Stimulated activated CD4-positive, alpha-beta T cell treated with anti-CD3 and anti-CD28 coated beads, Interleukin-1b, Interleukin-23, amount 100 ng/mL, for 24 hours (primary cell): ENCODE measurements at places on chromosomes 1 and 21.

GRCh38 chr1:204960306-204961125 is 82.5 kb upstream of the CNTN2 start:
- no peak for DNase-seq

DNA sequence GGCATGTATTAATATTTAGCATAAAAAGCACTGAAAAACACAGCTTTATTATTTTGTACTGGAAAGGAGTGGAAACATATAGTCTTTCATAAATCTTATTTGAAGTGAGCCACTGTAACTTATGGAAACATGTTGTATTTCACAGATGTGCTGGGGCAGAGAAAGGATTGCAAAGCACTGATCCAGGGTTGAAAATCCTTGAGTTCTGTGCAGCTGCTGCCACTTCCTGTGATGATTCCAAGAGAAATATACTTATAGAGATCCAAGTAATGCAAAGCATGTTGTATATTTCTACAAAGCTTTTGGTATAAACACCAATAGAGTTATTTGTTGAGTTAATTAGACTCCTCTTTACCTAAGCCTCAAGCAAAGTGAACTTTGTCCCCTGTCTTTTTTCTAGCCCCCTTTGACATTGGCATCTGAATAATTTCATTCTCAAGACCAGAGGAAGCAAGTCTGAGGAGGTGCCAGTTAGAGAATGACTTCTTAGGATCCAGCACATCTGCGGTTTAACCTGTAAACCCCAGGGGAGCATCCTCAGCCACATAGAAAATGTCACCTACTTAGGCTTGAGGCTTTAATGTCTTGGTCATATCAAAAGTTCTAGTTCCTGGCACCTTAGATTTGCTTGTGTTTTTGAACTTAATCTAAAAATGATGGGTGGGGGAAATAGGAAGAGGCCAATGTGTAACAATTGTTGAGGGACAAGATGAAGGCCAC is 173.3 kb downstream of the FASLG start:
- no peak for DNase-seq

DNA sequence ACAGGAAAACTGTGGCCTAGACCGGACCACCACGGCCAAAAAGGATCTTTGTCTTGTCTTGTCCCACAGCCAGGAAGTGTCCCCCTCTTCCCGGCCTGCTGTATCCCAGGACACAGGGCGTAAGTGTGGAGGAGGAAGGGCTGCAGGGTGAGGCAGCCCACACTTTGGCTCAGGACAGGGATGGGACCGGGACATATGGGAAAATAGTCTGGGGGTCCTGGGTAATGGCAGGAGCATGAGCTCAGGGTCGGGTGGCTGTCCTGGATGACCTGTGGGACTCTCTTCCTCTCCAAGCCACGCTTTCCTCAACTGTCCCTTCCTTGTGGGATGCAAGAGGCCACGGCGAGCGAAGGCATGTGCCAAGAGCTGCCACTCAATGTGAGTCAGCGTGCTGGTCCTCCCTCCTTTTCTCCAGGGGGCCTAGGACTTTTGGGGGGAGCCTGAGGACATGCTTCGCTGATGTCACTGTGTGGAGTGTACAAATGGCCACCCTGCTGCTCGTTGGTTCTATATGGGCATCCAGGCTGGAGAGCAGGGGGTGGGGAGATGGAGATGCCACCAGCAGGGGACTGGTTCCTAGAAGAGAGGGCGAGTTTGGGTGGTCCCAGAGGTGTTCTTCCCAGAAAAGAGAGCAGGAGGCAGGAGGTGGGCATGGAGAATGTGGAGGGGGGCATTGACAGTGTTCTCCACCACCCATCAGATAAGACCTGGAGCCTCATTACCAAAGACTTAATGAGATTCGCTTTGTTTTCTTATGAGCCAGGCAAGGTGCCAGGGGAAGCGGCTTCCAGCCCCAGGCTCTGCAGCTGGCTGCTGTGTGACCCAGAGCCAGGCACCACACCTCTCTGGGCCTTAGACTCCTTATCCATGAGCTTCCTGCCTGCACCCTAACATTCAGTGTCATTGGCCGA is 11.5 kb upstream of the PADI1 start:
- DNase-seq: no peak

- no peak for DNase-seq
Measured at GRCh38 chr1:212637902-212638301, 29.3 kb downstream of the ATF3 start.

DNA sequence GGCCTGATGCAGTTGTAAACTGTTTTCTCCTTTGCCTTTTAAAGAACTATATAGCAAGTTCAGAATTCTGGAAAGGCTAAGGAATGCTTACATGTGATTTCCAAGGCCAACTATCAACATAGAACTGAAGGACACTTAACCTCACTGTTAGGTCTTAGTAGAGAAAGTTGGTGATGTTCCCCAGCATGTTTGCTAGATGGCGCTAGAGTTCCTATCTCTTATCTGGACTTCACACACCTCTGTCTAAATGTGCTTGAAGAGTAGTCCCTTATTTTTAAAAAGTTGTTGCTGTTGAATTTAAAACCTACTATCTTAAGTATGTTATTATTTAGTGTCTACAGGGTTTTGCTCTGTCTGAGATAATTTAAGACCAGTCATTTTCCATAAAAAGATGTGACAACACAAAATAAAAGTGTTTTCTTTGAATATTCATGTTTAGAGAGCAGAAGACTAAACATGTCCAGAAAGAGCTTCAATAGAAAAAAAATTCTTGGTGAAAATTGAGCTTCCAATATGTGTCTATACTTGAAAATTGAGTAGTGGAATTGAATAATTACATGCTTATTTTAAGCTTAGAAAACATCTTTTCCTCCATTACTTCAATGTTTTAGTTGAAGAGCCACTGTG is 237.3 kb downstream of the S1PR1 start:
- no peak for DNase-seq

DNA sequence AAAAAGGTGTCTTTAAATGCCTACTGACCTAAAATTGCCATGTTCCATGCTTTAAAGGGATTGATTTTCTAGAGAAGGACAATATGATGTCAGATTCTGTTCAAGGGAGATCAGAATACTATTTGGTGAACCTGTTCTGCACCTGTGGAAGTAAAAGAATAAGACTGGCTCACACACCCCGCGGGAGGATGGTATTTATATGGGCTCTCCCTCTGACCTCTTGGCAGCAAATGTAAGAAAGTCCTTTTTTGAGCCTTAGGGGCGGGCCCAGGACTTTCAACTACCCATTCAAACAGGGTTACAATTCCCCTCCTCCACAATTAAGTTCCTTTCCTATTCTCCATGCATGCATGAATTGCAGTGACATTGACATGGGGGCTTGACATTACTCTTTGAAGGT is 42.1 kb downstream of the WASF2 start:
- no peak for DNase-seq

- DNase-seq: no peak
Measured at GRCh38 chr1:30780409-30780808, 22.8 kb upstream of the LAPTM5 start.

- DNase-seq: no peak
Measured at GRCh38 chr1:59261537-59261936, 35.4 kb upstream of the FGGY start.
